HT1080 (cell line): ENCODE measurements at places on chromosomes 13 and 19. TPM values are rescaled to one million over a fixed set of nuclear protein-coding genes. Genes with fewer than 3 reads are reported as not detected.

CLEC17A gene
- not detected in 2 replicates for total RNA-seq

APOC4 gene
- not detected in 2 replicates for total RNA-seq

ZNF534 gene
- total RNA-seq = 0.33 and 0.51 TPM in 2 replicates

ZNF433 gene
- 0.37 TPM in 1 of 2 replicates, not detected in the other for total RNA-seq

PLVAP gene
- total RNA-seq = not detected in 2 replicates

IFI30 gene
- 1.5 and 2.3 TPM in 2 replicates for total RNA-seq

ZNF331 gene
- 5.2 and 6.1 TPM in 2 replicates for total RNA-seq

DNA sequence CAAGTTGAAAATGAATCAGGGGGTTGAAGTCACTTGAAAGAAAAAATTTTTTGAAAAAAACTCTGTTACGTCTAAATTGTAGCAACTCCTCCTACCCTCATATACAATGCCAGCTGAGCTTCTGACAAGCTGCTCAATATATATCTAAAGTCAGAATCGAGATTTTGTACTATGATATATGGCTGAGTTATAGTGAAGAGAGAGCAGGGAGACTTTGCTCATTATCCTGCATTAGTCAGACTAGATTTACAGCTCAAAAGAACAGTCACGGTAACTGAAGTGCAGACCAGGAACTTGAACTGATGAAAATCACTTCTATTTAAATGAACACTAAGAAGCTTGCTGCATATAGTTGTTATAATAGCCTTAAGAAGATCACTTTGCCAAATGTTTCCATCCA, 153.1 kb downstream of the LACC1 start:
- no peak for DNase-seq

- DNase-seq = no peak
Measured at GRCh38 chr13:107928762-107929161, 286.6 kb downstream of the LIG4 start.

GRCh38 chr19:44879309-44880065, 11.6 kb upstream of the TOMM40 start:
- no peak for DNase-seq

GRCh38 chr13:94218951-94219350, 260.5 kb downstream of the DCT start:
- DNase-seq = no peak

DNA sequence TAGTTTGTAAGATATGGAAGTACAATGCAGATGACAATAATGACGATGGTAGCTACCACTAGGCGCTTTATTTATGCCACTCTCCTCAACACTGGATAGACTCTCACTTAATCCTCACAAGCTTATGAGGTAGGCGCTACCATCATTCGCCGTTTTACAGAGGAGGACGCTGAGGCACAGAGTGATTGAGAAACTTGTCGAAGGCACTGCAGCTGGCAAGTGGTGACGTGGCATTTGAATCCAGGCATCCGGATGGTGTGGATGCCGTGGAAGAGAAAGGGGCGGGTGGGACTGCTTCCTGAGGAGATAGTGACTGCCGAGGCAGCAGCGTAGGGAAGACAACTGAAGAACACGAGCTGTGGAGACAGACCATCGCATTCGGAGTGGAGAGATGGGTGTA, 1.3 kb upstream of the RPS9 start:
- no peak for DNase-seq

DNA sequence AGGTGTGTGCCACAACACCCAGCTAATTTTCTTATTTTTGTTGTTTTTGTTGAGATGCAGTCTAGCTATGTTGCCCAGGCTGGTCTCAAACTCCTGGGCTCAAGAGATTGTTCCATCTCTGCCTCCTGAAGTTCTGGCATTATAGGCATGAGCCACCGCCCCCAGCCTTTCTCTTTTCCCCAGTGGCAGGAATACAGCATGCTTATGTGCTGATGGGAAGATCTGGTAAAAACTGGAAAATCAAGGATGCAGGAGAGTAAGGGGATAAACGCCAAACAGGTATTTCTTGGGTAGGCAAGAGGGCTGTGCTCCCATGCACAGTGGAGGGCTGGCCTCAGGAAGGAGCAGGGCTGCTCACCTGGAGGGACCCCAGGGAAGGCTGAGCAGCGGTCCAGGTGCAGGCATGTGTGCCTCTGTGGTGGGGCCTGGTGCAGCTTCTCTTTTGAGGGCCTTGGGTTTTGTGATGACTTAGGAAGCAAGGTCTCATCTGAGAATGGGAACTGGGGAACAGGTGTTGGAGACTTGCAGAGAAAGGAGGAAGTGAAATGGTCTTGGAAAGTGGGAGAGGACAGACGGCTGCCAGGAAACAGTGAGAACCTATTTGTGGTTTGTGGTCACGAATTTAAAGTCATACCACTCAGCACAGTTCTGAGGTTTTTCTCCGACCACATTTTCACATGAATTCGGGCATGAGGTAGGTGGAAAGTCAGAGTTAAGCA, 106.5 kb downstream of the TEX26 start:
- peak; percentile 84 for DNase-seq

GRCh38 chr13:46396341-46396740, 9.3 kb upstream of the RUBCNL start:
- DNase-seq = peak; percentile 37

DNA sequence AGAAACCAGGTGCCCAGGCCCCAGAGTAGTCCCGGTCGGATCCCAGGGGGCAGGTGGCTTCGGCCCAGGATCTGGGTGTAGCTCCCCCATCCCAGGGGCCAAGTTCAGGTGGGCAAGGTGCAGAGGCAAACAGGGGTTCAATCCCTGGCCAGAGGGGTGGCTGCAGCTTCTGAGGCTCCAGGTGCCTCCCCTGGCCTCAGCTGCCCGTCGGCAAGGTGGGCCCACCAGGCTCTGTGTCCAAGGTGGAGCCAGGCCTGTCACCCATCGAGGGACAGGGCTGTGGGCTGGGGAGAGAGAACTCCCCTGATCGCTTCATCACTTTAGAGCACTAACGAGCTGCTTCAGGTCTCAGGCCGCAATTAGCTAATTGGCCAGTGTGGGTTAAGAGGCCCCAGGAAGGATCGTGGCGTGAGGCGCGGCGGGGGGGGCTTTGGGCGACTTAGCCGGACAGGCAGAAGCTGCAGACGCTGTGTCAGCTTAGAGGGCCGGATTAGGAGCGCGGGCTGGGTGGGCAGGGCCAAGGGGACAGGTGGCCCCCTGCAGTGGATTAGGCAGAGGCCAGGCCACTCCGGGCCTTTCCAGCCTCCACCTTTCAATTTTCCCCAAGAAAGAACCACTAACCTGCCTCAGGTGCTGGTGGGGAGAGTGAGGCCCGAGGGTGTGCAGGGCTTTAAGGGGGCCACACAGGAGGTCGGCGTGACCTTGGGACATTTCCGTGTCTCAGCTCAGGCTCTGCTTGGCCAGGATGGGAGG, 2.8 kb upstream of the RAX2 start:
- no peak for DNase-seq

- DNase-seq = no peak
Measured at GRCh38 chr19:54271106-54271505, 9.8 kb downstream of the LILRB2 start.

DNA sequence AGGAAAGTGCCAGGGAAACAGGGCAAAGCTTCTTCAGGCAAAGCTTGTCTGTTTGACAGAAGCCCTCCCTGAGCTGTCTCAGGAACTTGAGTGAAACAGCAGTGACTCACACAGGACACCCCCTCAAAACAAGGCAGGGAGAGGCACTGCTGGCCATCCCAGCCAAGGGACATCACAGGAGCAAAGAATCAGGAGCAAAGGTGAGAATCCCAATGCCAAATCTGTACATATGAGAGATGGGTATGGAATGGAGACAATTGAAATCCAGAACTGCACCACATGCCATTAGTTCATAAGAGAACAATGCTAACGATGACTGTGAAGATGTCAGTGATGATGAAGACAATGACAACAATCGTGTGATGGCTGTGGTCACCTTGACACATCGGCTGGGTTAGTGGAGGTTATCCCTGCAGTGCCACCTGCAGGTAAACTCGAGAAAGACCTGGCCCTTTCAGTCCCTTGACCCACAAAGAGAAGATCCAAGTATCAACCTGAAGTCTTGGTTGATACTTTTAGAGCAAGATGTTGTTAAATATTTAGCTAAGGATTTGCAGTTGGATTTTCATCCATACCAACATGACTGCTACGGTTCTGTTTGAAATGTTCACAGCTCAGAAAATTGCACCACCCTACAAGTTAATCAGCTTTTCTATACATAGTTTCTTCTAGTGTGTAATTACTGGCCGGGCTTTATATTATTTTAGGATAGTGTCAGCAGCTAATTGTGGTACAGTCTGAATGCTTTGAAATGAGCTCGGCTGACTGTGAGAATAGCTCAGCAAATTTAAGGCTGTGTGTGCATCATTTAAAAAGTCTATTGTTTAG, 42.0 kb upstream of the IPO5 start:
- DNase-seq = peak; percentile 69
